ENCODE measurements at places on chromosomes 1 and 21.

DNA sequence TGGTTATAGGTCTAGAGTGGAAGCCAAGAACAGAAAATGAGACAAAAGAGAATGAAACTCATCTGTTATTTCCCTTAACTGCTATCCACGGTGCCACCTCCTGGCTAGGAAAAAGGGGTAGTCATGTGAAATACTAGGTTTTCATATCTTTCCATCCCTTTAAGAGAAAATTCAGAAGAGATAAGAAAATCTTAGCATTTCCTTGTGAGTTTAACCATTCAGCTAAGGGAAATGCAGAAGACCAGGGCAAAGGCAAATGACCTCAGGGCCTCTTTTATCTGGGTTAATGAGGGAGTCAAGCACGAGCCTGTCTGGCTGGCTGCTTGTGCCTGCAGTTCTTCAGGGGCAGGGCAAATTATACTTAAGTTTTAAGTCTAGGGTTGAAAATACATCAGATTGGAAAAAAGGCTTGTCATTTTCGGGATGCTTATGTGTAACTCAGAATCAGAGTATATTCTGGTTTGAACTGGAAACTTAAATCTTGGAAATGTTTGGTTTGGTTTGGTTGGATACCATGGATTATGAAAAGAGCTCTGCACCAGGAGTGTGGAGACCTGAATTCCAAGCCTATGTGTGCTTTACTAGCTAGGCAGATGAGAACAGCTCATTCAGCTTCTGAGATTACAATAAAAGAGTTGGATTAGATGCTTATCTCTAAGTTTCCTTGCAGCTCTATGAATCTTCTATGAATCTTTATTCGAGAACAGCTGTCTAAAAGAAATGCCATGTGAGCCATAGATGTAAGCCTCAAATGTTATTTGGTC lies 19.9 kb downstream of the NIBAN1 start:
- DNase-seq, result no peak

- peak; percentile 79 for DNase-seq
These were observed at the start of gene SLC16A1 for GRCh38 chr1:112955773-112956543. Gene SLC16A1 (minus strand): TSS chr1:112956196. CDS start chr1:112929308, 26,888 bp downstream.

DNA sequence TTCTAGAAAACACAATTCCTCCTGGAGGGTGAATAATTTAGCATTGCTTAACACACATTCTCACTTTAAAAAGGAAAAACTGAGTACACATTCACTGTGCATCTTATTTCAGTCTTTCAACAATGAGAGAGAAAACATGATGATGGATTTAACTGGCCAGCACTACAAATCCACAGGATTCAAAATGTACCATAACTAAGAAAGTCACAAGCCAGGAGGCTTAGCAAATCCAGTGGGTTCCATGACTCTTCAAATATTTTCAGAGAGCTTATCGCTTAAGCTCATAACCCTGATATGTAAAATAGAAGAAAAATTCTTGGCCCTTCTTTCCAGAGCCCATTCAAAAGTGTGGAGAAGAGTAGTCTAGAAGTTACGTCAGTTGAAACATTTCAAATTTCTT lies 820.3 kb downstream of the LTN1 start:
- DNase-seq, result no peak

- DNase-seq, result no peak
These were observed 1.7 kb upstream of the CELSR2 start for GRCh38 chr1:109247401-109248365.

DNA sequence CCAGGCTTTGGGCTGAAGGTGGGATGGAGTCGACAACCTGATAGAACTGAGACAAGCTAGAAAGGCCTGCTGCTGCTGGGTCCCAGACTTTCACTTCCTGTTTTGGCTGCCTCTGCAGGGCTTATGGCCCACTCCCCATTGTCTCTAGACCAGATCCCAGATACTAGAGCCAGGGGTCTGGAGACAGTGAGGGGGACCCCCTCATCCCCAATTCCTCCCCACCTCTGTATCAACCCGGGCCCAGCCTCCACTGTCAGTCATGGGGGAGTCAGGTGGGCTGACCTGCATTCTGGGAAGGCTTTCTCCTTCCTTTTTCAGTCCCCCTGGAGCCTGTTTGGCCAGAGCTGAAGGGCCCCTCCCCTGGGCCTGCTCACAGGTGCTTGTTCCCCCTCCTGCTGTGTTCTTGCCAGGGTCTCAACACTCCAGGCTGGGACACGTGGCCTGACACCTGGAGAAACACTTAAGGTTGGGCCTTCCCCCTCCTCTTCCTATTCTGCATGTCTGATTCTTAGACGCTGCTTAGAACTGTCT lies 18.0 kb upstream of the ETV3L start:
- DNase-seq, result no peak

DNA sequence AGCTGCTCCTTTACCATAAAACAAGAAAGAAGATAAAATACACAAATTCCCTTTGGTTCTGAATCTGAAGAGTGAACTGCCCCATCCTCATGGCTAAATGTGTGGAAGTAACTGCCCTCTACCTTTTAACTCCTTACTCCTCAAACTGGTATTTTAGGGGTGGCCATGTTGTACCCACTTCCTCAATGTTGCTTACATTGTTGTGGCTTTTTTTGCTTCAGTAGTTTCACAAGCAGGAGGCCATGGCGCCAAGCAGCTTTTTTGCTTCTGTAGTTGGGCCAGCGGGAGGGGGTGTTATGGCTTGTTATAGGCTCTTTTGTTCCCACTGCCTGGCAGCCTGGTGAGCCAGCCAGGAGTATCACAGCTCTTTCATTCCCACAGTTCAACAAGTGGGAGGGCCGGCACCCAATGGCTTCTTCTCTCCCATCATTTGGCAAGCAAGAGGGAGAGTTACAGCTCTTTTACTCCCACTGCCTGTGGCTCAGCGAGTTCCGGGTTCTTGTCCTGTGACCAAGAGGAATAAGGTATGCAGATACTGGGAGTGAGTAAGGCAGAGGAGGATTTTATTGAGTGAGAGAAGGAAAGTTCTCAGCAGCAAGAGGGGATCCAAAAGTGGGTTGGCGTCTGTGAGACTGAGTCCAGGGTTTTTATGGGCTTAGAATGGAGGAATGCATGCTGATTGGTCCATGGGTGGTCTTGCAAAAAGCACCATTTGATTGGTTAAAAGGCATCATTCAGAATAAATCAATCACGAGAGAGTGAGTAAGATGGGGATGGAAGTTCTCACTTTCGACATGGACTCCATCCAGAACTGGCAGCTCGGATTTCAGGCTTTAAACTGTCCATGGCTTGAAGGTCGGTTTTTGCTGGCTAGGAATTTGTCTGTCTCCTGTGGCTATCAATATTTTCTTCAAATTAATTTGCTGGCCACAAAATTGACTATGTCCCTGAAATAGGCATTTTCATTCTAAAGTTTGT lies 429.6 kb downstream of the HLX start:
- no peak for DNase-seq

DNA sequence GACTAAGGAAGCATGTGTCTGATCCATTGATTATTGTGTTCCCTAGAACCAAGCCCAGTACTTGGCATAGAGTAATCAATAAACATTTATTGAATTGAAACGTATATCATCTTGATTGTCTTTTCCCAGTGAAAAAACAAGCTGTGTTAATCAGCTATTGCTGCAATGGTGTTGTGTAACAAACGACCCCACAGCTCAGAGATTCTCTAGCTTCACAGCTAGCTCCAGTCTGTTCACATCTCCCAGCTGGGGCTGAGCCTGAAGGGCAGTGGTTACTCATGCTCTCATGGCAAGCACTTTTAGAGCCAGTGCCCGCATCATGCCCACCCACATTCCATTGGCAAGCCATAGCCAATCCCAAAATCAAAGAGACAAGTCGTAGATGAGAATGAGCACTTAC lies 237.4 kb upstream of the RAB4A start:
- no peak for DNase-seq

- DNase-seq, result peak; percentile 34
These were observed 10.6 kb downstream of the AVPR1B start for GRCh38 chr1:206106328-206107167.

DNA sequence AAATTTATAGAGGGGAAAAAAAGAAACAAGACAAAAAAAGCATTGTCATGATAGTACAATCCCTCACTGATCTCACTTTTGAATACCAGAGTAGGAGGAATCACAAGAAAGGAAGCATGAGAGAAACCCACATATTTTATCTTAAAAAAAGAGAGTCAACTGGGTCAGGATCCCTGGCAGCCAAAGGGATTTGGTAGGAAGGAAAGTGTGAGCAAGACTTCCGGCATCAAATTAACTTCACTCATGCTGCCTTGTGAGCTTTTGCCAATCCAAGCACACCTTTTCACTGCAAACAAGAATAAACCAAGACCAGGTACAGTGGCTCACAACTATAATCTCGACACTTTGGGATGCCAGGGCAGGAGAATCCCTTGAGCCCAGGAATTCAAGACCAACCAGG lies 53.1 kb downstream of the SLC9C2 start:
- no peak for DNase-seq

- no peak for DNase-seq
These were observed 3.0 kb upstream of the SMIM11 start for GRCh38 chr21:34372321-34372720.

GRCh38 chr1:94154989-94155388 lies 34.0 kb upstream of the ABCA4 start:
- DNase-seq, result no peak

GRCh38 chr1:62386351-62387121 lies 50.3 kb upstream of the USP1 start:
- no peak for DNase-seq

DNA sequence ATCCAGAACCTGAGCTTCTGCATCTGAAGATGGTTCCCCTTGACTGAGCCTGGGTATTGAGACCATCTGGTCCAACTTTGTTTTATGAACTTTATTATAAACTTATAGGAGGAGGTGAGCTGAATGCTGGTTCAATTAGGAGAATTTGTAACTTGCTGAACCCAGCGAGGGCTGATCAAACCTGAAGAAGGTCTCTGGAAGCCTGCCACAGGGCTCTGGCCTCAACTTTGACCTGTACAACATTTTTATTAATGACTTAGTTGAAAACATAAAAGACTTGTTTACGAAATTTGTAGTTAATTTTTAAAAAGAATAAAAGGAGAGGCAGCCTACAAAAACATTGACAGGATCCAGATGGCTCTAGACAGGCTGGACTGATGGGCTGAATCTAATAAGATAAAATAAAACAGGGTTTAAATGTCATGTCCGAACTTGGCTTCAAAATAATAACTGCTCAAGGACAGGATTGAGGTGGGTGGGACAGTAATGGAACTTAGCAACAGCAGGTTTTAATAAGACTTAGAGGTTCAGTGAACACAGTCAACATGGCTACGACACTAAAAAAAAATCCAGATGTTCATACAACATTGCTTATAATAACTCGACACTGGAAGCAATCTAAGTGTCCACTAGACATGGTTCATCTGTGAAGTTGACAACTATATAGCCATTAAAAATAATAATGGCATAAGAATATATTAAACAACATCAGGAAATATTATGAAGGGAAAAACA lies 53.4 kb upstream of the GJB5 start:
- no peak for DNase-seq

DNA sequence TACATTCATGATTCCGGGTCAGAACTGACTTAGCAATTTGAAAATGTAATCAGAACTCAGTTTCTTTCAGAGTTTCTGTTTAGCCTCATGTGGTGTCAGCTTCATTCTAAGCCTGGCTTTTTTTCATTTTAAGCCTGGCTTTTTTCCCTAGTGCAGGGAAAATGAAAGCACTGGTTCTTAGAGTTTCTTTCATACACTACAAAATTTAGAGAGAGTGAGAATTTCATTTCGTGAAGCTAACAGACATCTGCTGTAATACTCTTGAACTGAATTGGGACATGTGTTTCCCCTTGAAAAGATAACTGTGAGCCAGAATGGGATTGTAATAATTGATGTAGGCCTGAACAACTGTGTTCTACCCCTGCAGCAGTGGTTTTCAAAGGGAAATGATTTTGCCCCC lies 95.3 kb upstream of the KIAA0040 start:
- DNase-seq, result no peak

- DNase-seq, result peak; percentile 46
These were observed 136.6 kb upstream of the IVNS1ABP start for GRCh38 chr1:185453496-185454192.

GRCh38 chr1:2344744-2345296 lies 46.5 kb downstream of the MORN1 start:
- DNase-seq, result no peak

GRCh38 chr1:89200663-89201062 lies 1.9 kb upstream of the GBP4 start:
- no peak for DNase-seq

DNA sequence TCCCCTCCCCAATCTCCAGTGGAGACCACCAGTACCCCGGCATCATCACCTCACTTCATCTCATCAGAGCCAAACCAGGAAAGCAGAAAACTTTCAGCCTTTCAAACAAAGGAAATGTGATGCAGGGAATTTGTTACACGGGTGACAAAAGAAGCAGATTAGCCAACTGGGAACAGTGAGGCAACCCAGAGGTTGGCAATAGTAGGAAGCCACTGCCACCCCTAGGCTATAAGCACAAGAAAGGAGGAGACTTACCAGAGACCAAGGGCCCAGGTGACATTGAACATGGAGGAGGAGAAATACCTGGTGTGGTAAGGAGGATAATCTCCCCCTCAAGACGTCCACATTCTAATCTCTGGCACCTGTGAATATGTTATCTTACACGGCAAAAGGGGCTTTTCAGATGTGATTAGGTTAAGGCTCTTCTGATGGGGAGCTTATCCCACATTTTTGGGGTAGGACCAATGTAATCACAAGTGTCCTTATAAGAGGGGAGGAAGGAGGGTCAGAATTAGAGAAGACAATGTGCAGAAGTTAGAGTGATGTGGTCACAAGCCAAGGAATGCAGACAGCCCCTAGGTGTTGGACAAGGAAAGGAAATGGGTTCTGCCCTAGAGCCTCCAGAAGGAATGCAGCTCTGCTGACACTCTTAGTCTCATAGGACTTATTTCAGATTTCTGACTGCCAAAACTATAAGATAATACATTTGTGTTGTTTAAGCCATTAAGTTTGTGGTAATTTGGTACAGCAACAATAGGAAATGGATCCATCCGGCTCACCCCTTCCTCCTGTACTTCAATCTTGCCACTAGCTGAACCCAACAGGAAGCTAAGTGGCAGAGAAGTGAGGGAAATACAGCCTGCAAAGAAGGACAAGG lies 83.6 kb upstream of the VAV3 start:
- DNase-seq, result no peak

DNA sequence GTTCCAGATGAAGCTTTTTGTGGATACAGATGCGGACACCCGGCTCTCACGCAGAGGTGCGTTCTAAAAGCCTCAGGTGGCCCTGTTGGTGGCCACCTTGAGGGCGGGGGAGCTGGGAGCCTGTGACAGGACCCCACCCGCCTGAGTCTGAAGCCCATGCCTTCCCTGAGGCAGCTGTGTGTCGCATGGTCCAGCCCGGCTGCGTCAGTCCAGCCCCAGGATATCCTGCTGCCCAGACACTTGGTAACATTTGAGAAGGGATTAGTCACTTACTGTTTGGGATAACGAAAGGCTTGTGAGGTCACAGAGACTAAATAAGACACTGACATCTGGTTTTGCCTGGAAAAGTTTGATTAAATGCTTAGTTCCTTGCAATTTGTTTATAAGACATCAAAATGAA lies 68.9 kb downstream of the UCK2 start:
- no peak for DNase-seq
